Hair follicle dermal papilla cell (primary cell): ENCODE measurements at places on chromosomes 7 and 10. TPM values are rescaled to one million over a fixed set of nuclear protein-coding genes. Genes with fewer than 3 reads are reported as not detected.

Gene TMEM184A
- 0.36 and 0.49 TPM in 2 replicates for total RNA-seq

Gene PAX4
- total RNA-seq, result not detected in 2 replicates

Gene PLXNA4
- 1.7 and 2.8 TPM in 2 replicates for total RNA-seq

Gene SLC18A3
- not detected in 2 replicates for total RNA-seq

Gene FAS
- 76.9 and 77.9 TPM in 2 replicates for total RNA-seq

Gene CCL26
- 1.3 TPM in 1 of 2 replicates, not detected in the other for total RNA-seq

Gene TCAF1
- 99.5 and 101 TPM in 2 replicates for total RNA-seq

Gene HECW1
- total RNA-seq, result 2.3 and 3.4 TPM in 2 replicates

Gene PILRA
- 0.36 TPM in 1 of 2 replicates, not detected in the other for total RNA-seq

Gene PKD2L1
- not detected in 2 replicates for total RNA-seq

Gene RGS10
- 25.0 and 35.8 TPM in 2 replicates for total RNA-seq

Gene TMEM236
- total RNA-seq, result 0.16 TPM in 1 of 2 replicates, not detected in the other

Gene VAX1
- total RNA-seq, result not detected in 2 replicates

Gene ANXA7
- 109 and 125 TPM in 2 replicates for total RNA-seq
